ENCODE measurements at places on chromosomes 16 and 17.

- DNase-seq: no peak
Observed at GRCh38 chr17:64323774-64324173, 60.7 kb upstream of the TEX2 start.

- no peak for DNase-seq
Observed at GRCh38 chr16:31243734-31244670, 15.8 kb upstream of the ITGAM start.

- no peak for DNase-seq
Observed at GRCh38 chr16:23509782-23510163, 521 bp downstream of the GGA2 start.

- peak; percentile 89 for DNase-seq
Observed at GRCh38 chr17:29155227-29155965, 24.8 kb downstream of the MYO18A start.

- DNase-seq: no peak
Observed at GRCh38 chr17:2770129-2770528, 20.7 kb upstream of the CCDC92B start.

DNA sequence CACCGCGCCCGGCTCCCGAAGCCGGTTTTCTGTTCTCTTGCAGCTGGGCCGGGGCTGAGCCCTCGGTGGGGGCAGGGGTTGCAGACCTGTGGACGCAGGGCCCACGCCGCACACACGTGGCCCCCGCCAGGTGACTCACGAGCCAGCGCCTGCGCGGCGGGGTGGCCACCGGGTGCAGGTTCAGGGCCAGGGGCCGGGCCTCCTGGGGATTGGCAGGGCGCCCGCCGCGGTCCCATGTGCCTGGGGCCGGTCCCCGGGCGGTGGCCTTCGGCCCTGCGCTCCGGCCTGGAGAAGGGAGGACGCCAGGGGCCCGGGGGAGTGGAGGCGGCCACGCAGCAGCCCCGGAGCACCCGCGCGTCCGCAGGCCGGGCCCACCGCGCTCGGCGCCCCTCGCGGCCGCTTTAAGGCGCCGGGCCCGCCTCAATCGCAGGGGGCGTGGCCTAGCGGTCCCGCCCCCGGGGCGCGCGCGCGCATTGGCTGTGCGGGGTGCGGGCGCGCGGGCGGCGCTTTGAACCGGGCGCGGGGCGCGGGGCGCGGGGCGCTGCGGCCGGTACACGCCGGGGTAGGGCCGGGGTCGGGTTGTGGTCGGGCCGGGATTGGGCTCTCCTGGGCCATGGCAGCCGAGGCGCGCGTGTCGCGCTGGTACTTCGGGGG is at the start of gene SLC25A10:
TSS of gene SLC25A10 (plus strand) at position 471 of the 654 bp plus-strand sequence. CDS start at position 614, 143 bp downstream.
- DNase-seq: peak; percentile 94

DNA sequence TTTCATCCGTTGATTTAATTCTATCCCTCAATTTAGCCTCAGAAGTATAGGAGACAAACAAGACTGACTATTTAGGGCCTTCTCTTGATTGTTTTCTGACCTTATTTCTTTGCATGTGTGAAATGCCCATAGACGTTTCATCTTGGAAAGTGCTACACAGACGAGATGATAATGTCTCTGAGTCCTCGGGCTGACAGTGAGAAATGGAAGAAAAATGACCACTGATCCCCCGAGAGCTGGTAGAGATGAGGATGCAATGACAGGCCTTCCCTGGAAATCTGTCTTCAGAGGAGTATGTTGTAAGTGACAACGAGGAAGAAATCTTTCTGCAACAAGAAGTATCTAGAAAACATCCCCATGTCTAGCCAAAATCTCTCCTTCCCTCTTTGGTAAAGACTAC is 522.9 kb downstream of the HAPSTR1 start:
- DNase-seq: no peak

DNA sequence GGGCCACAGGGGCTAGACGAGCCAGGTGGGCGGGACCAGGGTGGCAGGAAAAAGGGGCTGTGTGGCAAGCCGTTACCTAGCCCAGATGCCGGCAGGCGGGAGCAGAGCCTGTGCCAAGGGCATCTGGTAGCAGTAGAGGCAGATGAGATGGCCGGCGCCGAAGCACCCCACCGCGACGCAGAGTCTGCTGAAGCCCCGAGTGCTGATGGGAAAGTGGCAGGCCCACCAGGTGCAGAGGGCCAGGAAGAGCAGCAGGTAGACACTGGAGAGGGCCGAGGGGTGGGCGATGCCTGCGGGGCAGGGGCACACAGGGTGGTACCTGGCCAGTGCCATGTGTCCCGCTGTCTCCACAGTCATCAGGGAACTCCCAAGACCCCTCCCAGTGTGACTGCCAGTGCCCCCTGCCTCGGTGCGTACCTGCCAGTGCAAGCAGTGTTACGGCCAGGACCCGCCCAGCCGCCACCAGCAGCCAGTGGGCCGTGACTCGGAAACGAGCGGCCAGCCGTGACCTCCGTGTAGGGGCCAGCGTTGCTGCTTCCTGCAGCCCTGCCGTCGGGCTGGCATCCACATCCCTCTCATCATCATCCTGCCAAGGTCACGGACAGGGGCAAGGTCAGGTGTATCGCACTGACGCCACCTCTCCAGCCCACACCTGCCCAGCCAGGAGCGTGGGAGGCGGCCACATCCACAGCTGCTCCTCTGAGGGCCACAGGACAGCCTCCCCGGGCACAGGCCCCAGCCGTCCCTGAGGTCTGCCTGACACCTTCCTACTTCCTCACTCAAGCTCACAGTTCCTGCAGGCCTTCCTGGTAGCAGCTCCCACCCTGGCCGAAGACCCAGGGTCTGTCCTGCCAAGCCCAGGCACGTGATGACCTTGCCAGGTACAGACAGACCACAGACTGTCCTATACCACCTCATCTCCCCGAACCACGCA is 32.1 kb downstream of the CTU2 start:
- no peak for DNase-seq

GRCh38 chr16:52781005-52781630 is 234.2 kb upstream of the TOX3 start:
- DNase-seq: no peak

DNA sequence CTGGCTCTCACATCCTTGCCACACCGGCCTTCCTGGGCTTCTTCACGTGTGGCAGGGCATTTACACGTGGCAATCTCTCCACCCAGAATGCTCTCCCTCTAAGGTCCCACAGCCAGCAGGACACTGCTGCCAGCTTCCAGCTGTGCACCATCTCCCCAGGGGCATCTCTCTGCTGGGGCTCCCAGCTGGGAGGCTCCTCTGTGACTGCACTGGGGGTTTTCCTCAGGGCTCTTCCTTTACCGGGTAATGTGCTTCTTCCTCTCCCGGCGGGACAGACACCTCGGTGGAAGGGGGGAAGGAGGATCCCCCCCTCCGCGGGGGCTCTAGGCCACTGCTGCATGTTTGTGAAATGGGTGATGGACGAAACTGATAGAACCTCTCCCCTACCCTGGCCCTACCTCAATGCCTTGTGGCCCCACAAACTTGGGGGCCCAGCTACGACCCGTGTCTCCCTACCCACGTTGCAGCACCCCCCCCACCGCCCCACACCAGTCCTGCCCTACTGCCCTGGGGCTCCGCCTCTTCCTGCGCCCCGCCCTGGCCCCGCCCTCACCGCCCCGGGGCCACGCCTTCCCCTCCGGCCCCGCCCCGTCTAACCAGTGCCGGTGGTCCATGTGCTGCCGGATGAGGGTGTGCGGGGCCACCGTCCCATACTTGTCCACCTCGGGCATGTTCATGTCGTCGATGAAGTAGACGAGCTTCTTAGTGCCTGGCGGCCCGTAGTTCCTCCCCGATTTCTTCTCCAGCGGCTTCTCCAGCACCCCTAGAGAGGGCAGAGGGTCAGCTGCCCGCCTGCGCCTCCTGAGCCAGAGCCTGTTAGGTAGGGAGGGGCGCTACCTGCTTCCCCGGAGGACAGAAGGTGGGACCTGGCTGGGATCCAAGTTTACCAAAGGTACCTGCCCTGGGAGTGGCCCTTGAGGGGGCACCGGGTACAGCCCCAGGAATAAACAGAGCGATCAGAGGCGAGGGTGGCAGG is 92.6 kb downstream of the DNAH17 start:
- no peak for DNase-seq

GRCh38 chr16:85462714-85463611 is 150.2 kb upstream of the GSE1 start:
- DNase-seq: no peak

DNA sequence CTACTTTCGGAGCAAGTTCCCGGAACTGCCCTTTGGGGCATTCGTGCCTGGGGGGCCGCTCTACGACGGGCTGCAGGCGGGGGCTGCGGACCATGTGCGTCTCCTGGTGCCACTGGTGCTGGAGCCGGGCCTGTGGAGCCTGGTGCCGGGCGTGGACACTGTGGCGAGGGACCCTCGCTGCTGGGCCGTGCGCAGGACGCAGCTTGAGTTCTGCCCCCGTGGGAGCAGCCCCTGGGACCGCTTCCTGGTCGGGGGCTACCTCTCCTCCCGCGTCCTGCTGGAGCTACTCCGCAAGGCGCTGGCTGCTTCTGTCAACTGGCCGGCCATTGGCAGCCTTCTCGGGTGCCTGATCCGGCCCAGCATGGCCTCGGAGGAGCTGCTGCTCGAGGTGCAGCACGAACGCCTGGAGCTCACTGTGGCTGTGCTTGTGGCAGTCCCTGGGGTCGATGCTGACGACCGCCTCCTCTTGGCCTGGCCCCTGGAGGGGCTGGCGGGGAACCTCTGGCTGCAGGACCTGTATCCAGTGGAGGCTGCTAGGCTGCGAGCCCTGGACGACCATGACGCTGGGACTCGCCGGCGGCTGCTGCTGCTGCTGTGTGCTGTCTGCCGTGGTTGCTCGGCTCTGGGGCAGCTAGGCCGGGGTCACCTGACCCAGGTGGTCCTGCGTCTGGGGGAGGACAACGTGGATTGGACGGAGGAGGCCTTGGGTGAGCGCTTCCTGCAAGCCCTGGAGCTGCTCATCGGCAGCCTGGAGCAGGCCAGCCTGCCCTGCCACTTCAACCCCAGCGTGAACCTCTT is 3.6 kb downstream of the MIEF2 start:
- no peak for DNase-seq

- no peak for DNase-seq
Observed at GRCh38 chr17:50064253-50065001, 8.5 kb downstream of the ITGA3 start.

DNA sequence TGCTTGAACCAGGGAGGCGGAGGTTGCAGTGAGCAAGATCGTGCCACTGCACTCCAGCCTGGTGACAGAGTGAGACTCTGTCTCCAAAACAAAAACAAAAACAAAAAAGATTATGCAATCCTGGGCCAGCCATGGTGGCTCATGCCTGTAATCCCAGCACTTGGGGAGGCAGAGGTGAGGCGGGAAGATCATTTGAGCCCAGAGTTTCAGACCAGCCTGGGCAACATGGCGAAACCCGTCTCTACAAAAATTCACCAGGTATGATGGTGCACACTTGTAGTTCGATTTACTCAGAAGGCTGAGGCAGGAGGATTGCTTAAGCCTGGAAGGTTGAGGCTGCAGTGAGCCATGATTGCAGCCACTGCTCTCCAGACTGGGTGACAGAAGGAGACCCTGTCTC is 109.6 kb downstream of the PPM1E start:
- DNase-seq: no peak

DNA sequence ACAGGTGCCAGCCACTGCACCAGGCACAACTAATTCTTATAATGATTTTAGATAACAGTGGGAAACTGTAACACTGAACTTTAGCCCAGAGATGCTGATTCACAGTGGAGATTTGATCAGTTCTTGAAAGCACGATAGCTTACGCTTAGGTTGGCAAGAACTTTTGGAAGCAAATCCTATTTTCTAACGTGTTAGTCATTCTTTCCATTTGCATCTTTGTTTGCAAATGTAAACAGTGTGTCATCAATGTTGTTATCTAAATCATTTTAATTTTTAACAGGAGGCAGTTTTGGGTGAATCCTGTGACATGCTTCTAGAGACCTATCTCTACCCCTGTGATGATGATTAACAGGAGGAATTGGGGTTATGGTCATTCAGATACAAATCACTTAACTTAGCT is 35.7 kb upstream of the GNA13 start:
- DNase-seq: no peak

- DNase-seq: peak; percentile 78
Observed at GRCh38 chr17:50596191-50597037, 35.9 kb downstream of the CACNA1G start.

- DNase-seq: no peak
Observed at GRCh38 chr17:20128036-20128667, 119.0 kb downstream of the SPECC1 start.

- no peak for DNase-seq
Observed at GRCh38 chr16:66705790-66706505, 9.4 kb upstream of the CMTM4 start.

- DNase-seq: peak; percentile 83
Observed at GRCh38 chr16:1771188-1771863, at the start of gene NME3. TSS of gene NME3 (minus strand) at chr16:1771543. CDS start at chr16:1771534, 9 bp downstream.

DNA sequence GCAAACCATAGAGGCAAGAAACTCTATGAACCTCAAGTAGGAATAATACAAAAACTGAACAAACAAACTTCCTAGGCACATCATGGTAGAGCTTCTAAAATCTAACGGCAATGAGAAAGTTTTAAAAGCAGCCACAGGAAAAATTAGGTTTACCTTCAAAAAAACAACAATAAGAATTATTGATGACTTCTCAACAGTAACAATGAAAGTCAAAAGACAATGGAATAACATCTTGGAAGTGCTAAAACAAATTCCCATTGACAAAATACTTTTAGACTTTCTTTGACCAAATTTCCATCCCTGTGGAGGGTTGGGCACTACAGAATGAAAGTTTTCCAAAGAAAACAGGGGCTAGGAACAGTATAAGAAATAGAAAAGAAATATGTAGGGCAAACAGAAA is 222.9 kb upstream of the ERCC4 start:
- no peak for DNase-seq

- DNase-seq: no peak
Observed at GRCh38 chr16:73116576-73116975, 68.6 kb upstream of the ZFHX3 start.

- DNase-seq: no peak
Observed at GRCh38 chr17:39801055-39801454, 63.1 kb downstream of the IKZF3 start.

DNA sequence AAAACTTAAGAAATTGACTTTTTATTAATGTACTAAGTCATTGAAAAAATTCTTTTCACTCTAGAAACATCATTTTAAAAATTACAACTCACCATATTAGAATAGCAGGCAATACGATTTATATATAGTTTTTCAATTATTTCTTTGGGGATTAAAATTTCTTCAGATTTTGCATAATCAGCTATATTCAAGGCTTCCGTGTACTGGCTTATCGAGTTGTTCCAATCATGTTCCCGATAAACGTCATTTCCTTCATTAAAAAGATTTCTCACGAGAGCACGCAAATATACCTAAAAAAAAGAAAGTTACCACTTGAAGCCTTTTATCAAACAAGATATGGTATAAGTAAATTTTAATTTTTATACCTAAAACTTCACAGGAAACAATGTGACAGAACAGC is 18.0 kb downstream of the ZC3H7A start:
- no peak for DNase-seq

GRCh38 chr17:49987681-49988441 is 7.2 kb downstream of the DLX3 start:
- DNase-seq: peak; percentile 15

- DNase-seq: no peak
Observed at GRCh38 chr16:54422159-54422558, 135.6 kb upstream of the IRX3 start.

GRCh38 chr17:41287050-41287449 is 11.6 kb downstream of the KRTAP9-7 start:
- DNase-seq: no peak

GRCh38 chr17:18251204-18251603 is 7.3 kb downstream of the FLII start:
- DNase-seq: no peak
